T-helper 17 cell (primary cell): ENCODE measurements at places on chromosomes 11 and 22. TPM values are rescaled to one million over a fixed set of nuclear protein-coding genes. Genes with fewer than 3 reads are reported as not detected.

GRCh38 chr22:45246060-45246985 is 5.6 kb upstream of the KIAA0930 start:
- no peak overlapping the region for H3K4me3 ChIP-seq
- H3K27me3 ChIP-seq, result no peaks in the 10 kb centered on the region
- no peak overlapping the region for H3K27ac ChIP-seq
- no peaks in the 10 kb centered on the region for H3K36me3 ChIP-seq
- peaks cover 2% of the 10 kb centered on the region for H3K4me1 ChIP-seq
- DNase-seq, result no peak

GRCh38 chr11:15501566-15501965 is 386.8 kb downstream of the INSC start:
- H3K27ac ChIP-seq, result no peak overlapping the region
- H3K4me1 ChIP-seq, result no peaks in the 10 kb centered on the region
- no peak for DNase-seq

DNA sequence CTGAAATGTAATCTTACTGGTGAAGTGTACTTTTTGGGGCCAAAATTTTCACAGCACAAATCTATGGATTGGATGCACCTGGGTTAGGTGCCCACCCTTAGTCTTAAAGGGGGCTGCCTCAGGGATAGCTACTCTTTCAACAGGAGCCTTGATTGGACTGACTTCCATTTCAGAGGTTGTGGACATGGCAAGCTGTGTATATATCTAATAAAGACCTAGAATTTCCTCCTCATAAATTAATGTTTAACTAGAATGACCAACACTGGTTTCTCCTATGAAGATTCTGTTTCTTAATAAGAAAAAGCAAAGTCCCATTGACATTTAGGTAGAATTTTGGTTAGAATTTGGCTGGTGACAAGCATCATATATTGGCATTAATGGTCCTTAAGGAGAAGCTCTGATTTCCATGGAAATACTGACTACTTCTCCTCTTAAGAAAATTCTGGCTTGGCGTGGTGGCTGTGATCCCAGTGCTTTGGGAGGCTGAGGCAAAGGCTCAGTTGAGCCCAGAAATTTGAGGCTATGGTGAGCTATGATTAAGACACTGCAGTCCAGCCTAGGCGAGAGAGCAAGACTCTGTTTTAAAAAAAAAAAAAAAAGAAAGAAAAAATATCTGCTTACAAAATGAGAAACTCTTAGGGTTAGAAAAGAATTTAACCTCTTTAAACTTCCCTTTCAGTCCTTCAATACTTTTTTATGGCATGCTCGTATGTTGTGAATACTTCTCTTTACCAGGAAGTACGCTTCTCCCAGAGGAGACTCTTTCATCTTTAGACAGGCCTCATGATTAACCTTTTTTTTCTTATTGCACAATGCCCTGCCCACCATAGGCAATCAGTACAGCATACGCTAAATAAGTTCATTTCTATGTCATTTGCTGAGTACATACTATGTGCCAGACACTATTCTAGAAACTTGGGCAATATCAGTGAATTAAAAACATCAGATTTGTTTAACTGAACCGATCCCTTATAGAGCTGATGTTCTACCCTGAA is 77.2 kb downstream of the PRR5L start:
- H3K4me1 ChIP-seq, result peaks cover 17% of the 10 kb centered on the region
- no peak overlapping the region for H3K4me3 ChIP-seq
- H3K27me3 ChIP-seq, result peaks cover 27% of the 10 kb centered on the region
- H3K36me3 ChIP-seq, result peaks cover 2% of the 10 kb centered on the region

GRCh38 chr11:77142091-77142975 is 14.3 kb downstream of the MYO7A start:
- peaks cover 22% of the 10 kb centered on the region for H3K27me3 ChIP-seq
- peaks cover 2% of the 10 kb centered on the region for H3K36me3 ChIP-seq
- DNase-seq, result no peak
- H3K4me1 ChIP-seq, result peaks cover 27% of the 10 kb centered on the region

DNA sequence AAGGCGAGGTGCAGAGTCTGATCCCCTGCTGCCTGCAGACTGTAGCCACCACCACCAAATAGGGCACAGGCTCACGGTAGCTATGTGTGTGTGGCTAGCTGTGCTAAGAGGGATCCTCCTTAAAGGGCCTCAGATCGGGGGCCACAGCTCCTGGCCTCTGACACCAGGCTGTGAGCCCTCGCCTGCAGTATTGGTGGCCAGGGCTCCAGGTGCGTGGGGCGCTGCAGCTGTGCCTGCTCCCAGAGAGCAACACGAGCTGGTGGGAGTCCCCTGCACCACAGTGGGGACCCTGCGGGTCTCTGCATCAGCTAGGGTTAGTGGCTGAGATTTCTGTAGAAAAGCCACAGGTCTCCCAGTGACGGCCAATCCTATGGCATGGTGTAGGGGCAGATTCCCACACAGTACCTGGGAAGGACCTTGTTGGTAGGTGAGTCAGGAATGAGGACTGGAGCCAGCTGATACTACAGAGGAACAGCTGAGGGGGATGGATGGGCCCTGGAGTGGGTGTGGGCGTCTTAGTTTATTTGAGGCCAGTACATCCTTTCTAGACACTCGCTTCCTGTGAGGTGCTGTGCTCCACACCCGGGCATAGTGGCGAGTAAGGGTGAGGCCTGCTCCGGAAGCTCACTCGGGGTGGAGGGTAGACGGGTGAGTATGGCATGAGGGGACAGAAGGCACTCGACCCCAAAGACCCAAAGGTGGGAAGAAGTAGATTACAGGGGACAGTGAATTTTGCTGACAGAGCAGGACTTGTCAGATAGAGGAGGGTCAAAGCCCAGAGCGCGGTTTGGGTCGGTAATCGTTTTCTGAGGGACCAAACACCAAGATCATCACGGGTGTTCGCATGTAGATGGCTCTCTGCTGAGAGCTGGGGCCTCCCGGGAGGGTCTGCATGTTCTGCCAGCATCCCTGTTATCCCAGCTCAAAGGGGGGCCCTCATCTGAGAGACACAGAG is 212.5 kb downstream of the TBC1D22A start:
- no peak for DNase-seq
- peaks cover 21% of the 10 kb centered on the region for H3K4me1 ChIP-seq
- H3K4me3 ChIP-seq, result no peak overlapping the region
- peaks cover 17% of the 10 kb centered on the region for H3K36me3 ChIP-seq
- H3K27ac ChIP-seq, result peak overlapping the region; percentile 24
- no peaks in the 10 kb centered on the region for H3K27me3 ChIP-seq

DNA sequence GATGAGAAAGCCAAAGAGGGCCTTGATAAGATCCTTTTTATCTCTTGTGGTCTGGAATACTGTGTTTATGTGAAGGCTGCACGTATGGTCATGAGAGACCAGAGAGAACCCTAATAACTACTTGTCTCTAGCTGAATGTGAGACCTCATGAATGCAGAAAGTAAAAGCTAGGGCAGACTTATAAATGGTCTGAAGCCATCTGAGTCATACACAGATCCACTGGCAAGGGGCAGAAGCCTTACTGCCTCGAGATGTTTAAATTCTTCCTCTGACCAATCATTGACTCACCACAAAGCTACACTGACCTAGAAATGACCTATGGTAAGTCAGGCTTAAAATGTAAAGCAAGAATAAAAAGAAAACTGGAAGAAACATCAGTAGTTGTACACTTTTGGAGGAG is 22.7 kb upstream of the OR4B1 start:
- H3K4me3 ChIP-seq, result no peak overlapping the region
- H3K4me1 ChIP-seq, result peaks cover 4% of the 10 kb centered on the region
- no peaks in the 10 kb centered on the region for H3K27me3 ChIP-seq

DNA sequence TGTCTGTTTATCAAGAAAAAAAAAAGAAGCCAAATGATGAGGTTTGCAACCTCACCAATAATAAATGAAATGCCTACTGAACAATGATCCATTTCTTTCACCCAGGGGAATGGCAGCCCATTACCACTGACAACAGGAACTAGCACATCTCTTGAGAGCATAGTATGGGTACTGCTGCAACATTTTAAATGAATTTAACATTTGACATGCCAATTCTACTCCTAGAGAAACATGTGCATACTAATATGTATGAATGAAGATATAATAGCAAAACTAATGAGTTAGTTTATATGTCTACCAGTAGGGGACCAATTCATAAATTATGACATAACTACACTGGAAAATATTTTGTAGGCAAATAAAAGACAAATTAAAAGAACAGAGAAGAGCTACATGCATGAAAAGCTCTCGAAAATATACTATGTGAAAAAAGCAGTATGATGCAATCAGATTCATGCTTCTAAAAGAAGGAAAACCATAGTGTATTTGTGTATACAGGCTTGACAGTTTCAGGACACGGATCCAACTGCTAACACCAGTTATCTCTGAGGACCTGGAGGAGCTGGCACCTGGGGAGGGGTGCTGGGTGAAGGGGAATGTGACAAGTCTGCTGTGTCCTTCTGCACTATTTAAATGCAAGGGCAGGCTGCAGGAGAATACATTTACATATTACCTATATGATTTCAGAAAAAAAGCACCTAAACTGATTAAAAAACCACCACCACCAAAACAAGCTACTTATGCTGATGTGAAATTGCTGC is 6.9 kb downstream of the SMCO4 start:
- peak overlapping the region; percentile 33 for H3K4me3 ChIP-seq
- peaks cover 50% of the 10 kb centered on the region for H3K4me1 ChIP-seq
- peak overlapping the region; percentile 39 for H3K27ac ChIP-seq
- H3K36me3 ChIP-seq, result no peaks in the 10 kb centered on the region
- no peak for DNase-seq

GRCh38 chr11:114066046-114066648 is 6.6 kb downstream of the ZBTB16 start:
- H3K27me3 ChIP-seq, result no peaks in the 10 kb centered on the region
- peak overlapping the region; percentile 77 for H3K4me3 ChIP-seq
- H3K27ac ChIP-seq, result peak overlapping the region; percentile 93
- DNase-seq, result peak; percentile 38
- H3K36me3 ChIP-seq, result no peaks in the 10 kb centered on the region

DNA sequence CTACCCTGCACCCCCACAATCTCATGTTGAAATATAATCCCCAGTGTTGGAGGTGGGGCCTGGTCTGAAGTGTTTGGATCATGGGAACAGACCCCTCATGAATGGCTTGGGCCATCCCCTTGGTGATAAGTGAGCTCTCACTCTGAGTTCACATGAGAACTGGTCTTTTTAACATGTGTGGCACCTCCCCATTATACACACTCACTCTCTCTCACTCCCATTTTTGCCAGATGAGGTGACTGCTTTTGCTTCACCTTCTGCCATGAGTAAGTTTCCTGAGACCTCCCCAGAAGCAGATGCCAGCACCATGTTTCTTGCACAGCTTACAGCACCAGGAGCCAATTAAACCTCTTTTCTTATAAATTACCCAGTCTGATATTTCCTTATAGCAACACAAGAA is 32.1 kb upstream of the DRD2 start:
- H3K4me3 ChIP-seq, result no peak overlapping the region
- no peaks in the 10 kb centered on the region for H3K4me1 ChIP-seq

DNA sequence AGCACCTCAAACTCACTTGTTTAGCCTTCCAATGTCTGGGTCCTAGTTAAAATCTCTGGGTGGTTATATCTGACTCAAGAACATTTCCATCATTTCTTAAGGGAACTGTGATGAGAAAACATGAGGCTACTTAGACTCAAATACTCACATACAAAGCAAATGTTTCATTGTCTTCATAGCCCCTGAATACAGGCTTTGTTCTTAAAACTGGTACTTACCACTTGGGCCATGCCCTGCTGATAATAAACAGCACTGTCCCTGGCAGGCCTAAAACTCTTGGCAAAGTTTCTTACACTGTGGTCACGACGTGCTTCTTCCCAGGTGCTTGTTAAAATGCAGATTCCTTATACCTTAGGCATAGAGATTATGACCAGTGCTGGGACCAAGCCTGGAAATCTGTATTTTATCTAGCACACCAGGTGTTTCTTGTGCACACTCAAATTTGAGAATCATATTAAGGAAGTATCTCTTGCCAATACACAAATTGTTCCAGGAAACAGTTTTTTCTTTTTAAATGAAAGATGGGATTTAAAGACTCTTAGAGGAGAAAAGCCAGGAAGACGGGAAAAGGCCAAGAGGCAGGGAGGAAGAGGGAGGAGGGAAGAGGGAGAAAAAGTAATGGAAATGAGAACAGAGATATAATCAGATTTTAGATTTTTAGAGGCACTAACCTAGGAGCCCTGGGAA is 287.9 kb upstream of the MPPED2 start:
- H3K36me3 ChIP-seq, result no peaks in the 10 kb centered on the region
- no peak overlapping the region for H3K4me3 ChIP-seq
- H3K27me3 ChIP-seq, result peaks cover 5% of the 10 kb centered on the region
- H3K27ac ChIP-seq, result no peak overlapping the region
- H3K4me1 ChIP-seq, result no peaks in the 10 kb centered on the region

DNA sequence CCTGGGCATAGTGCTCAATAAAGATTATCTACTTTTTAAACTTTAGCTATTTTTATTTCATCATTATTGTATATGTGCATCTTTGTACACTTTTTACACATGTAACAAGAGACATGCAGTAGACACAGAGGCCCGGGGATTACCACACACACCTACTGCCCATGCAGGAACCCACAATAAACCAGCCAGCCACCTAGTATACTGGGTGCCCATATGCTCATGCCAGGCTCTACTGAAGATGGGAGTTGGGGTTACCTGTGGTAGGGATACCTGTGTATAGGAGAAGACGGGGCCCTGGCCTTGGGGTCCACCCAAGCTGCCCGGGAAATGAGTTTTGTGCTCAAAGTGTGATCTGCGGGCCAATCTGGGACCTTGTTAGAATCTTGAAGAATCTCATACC is 31.2 kb upstream of the P2RY2 start:
- no peak for DNase-seq
- H3K4me3 ChIP-seq, result no peak overlapping the region
- H3K27ac ChIP-seq, result no peak overlapping the region
- H3K36me3 ChIP-seq, result peaks cover 9% of the 10 kb centered on the region

- H3K27me3 ChIP-seq, result no peaks in the 10 kb centered on the region
- no peak overlapping the region for H3K4me3 ChIP-seq
- H3K36me3 ChIP-seq, result no peaks in the 10 kb centered on the region
- DNase-seq, result no peak
- H3K27ac ChIP-seq, result no peak overlapping the region
- H3K4me1 ChIP-seq, result peaks cover 12% of the 10 kb centered on the region
Observed at GRCh38 chr22:47111626-47112581, 349.5 kb downstream of the TBC1D22A start.

GRCh38 chr11:34415538-34415937 is 23.2 kb upstream of the CAT start:
- no peak for DNase-seq
- peaks cover 5% of the 10 kb centered on the region for H3K4me1 ChIP-seq
- peaks cover 5% of the 10 kb centered on the region for H3K36me3 ChIP-seq
- no peak overlapping the region for H3K27ac ChIP-seq
- H3K27me3 ChIP-seq, result peaks cover 31% of the 10 kb centered on the region

The TEX54 gene
- total RNA-seq, result not detected

The MIOX gene
- not detected for total RNA-seq

The RFPL3 gene
- total RNA-seq, result not detected

The LRRC55 gene
- total RNA-seq, result not detected

The BIK gene
- 3.8 TPM for total RNA-seq

The CALCB gene
- 0.62 TPM for total RNA-seq

The OR2AT4 gene
- total RNA-seq, result not detected

The XBP1 gene
- total RNA-seq, result 146 TPM

The HIPK3 gene
- 64.1 TPM for total RNA-seq

The NKAPD1 gene
- total RNA-seq, result 9.8 TPM

The OR8D4 gene
- not detected for total RNA-seq
